Left ventricle myocardium superior (tissue), 1 donor: ENCODE measurements at places on chromosomes 1 and 21.

GRCh38 chr1:53811414-53811851, 26.7 kb downstream of the NDC1 start:
- DNase-seq, result no peak

DNA sequence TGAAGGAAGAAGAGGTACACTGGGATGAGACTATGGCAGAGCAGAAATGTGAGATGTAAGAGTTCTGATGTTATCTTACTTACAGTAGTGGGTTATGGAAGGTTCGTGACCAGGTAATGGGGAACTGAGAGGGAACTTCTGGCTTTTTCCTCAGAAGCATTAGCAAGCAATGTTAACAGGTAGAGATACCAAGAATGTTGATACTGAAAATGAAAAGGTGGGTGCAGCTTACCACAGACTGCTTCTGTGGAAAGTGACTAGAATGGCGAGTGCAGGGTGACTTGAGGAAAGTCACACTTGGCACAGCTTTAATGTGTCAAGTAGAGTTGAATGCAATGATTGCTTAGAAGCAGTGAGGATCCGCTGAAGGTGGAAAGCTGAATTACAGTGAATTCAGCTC, 70.8 kb downstream of the PLA2G4A start:
- DNase-seq, result no peak

DNA sequence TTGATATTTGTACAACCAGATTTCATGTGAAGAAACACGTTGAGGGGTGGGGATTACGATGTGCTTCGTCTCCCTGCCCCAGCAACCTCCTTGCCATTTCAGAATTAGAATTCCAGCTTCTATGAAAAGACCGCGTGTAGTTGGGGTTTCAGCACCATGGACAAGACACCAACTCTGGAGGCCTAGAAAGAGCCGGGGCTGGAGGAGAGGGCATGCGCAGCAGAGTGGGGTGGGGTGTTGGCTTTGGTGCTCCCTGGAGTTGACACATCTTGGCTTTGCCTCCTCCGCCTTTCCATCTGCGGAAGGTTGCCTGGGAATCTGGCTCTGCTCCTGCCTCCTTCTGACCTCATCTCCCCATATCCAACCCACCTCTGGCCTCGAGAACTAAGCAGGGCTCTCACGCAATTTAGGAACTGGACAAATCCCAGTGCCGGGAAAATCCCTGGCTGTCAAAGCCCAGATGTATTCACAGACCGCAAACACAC, 11.8 kb downstream of the HTR6 start:
- peak; percentile 70 for DNase-seq

- no peak for DNase-seq
Measured at GRCh38 chr1:230205719-230206198, 138.7 kb downstream of the GALNT2 start.

- no peak for DNase-seq
Measured at GRCh38 chr21:36310016-36310415, 10.0 kb upstream of the MORC3 start.

GRCh38 chr1:43783671-43784205, 76.4 kb downstream of the ST3GAL3 start:
- DNase-seq, result no peak

- DNase-seq, result no peak
Measured at GRCh38 chr1:54380290-54380882, 25.8 kb downstream of the SSBP3 start.

DNA sequence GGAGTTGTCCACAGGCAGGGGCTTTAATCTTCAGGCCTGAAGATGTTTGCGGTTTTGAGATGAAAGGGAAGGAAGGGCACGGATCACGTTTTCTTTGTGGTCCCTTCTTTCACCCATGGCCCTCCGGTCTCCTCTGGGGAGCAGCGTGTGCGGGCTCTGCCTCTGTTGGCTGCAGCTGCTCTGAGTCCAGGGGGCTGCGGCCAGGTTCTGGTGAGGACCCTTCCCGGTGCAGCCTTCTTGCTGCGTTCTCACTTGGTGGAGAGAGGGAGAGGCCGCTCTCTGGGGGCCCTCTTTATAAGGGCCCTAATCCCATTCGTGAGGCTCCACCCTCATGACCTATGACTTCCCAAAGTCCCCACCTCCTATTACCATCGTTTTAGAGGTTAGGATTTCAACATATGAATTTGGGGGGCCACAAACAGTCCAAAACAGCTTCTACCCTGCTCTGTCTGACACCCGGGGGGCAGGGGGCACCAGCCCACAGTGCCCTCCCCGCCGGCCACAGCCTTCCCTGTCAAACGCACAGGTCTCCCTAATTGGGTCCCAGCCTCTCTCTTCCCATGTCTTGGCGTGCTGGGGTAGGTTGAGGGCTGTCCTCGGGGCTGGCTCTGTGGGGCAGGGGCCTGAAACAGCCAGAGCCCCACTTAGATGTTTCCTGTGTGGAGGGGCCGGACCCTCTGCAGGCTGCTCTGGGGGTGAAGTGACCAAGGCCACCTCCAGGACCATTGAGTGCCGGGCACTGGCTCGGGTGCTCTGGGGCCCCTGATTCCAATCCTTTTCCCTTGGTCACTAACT, 100.1 kb upstream of the C1orf174 start:
- DNase-seq, result peak; percentile 1

- no peak for DNase-seq
Measured at GRCh38 chr21:41769933-41770332, 3.1 kb upstream of the RIPK4 start.

GRCh38 chr1:32758177-32758794, 55.7 kb upstream of the SYNC start:
- no peak for DNase-seq

DNA sequence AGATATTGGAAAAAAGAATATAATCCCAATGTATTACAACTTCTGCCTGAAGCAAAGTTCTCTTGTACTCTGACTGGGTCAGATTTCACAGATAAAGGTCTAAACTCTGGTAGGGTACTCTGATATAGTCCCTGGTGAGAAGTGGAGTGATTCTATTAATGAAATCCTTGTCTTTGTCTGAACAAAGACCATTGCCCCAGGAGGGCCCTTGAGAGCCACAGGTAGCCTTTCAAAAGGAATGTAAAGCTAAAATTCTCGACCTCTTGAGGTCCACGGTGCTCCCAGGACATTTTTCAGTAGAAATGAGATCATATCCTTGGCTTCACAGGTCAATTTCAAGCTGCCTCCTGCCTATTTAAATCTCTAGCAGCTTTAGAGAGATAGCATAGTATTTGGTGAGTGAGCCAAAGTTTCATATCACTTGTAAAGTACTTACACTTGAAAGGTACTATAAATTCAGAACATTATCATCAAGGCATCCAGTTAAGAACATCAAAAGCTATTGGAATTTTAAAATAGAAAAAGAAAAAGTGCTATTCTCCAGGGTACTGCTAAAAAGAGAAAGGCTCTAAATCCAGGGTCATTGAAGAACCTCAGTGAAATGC, 10.1 kb downstream of the TNNI3K start:
- no peak for DNase-seq

DNA sequence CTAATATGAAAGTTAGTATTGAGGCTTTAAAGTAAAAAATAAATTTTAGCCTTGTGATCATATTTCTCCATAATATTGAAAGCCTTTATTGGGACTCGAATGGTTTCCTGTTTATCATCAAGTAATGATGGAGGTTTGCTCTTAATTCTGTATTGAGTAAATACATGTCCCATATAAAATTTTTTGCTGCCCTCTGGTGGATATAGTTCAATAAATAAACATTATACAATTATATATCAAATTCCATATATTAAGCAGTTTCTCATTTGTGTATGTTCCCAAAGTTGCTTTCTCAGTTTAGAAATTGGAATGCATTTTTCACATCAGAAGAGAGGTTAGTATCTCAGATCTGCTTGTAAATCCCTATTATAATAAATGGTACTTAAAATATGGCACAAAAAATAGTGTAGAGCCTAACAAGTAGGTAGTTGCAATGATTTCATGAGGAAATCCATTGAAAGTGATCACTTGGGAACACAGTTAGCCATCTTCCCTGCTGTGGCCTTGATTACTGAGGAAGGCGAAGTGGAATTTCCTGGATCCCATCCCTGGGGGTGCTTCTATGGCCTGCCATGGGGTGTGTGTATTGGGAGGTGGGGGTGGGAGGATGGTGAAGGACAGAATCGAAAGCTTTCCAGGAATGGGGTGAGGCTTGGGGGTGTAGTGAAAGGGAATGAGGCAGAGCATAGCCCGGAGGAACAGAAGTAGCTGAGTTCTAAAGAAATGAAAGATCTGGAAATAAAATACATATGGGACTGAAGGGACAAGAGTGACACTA, 84.1 kb upstream of the C21orf91 start:
- DNase-seq, result no peak

- no peak for DNase-seq
Measured at GRCh38 chr1:11514366-11514765, 35.4 kb downstream of the DISP3 start.

DNA sequence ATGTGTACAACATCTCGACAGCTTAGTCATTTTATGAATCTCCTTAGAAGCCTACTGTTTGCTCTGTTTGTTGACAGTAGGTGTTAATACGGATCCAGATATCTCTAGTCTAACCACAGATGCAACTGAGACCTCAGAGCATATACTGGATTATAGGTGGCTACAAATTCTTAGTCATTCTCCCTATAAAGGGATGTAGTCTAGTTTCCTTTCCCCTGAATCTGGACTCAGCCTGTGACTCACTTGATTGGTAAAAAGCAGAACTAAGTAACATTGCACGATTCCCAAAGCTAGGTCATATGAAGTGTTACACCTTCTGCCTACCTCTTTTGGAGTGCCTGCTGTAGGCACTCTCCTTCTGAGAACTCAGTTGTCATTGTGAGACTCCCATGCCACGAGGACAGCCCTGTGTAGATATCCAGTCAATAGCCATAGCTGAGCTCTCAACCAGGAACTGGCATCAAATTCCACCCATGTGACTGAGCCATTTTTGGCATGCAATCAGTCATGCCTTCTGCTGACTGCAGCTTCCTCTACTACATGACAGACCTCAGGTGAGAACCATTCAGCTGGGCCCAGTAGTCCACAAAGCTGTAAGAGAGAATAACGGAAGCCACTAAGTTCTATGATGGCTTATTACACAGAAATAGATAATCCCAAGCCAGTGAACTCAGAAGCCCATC, 135.9 kb upstream of the CHRM3 start:
- DNase-seq, result no peak

DNA sequence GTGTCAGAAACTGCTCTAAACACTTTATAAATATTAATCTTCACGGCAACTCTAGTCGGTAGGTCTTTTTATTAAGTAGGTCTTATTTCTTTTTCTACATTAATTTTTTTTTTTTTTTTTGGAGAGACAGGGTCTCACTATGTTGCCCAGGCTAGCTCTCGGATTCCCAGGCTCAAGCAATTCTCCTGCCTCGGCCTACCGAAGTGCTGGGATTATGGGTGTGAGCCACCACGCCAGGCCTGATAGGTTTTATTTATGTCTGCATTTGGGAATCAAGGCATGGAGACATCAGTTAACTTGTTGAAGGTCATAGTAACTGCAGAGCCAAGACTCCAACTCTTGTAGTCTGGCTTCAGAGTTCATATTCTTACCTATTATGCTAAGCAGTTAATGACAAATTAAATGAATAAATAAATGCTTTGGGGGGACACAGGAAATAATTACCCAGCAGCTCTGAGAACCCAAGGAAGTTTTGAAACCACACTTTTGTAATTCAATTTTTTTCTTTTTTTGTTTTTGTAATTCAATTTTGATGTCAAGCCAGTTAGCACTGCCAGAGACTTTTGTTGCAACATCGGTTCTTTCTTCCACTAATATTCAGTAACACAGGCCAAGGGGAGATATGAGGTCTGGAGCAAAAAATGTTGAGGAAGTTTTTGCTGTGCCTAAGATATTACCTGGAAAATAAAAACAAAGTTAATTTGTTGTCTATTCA, 9.4 kb upstream of the UAP1 start:
- DNase-seq, result no peak

DNA sequence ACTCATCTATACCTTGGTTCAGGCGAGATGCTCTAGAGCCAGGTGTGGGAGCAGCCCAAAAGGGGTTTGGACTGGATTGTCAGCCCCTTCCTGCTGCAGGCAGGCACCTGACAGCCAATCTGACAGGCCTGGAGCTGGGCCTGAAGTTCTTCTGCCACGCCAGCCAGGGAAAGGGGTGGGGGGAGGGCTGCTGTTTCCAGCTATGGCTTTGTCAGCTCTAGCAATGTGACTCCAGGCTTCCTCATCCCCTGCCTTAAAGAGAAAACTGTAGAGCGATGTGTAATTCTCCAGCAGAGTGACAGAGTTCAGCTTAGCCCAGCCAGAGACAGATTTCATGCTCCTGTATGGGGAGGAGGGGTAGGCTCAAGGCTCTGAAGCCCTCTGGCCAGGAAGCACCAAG, 30.3 kb downstream of the WNT4 start:
- DNase-seq, result no peak

GRCh38 chr1:101178341-101178687, 58.5 kb upstream of the S1PR1 start:
- no peak for DNase-seq

GRCh38 chr1:230393722-230394121, 32.4 kb downstream of the PGBD5 start:
- DNase-seq, result no peak

DNA sequence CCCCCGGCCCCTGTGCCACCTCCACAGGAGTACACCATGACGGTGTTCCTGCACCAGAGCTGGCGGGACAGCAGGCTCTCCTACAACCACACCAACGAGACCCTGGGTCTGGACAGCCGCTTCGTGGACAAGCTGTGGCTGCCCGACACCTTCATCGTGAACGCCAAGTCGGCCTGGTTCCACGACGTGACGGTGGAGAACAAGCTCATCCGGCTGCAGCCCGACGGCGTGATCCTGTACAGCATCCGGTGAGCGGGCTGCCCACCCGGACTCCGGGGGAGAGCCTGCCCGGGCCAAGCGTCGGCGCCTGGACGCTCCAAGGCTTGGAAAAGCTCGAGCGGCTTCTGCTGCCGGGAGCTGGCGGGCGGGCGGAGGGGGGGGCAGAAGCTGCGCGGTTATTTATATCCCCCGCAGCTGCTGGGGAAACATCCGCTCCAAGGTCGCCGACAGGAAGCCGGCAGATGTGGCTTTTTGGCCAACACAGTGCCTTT, 6.4 kb downstream of the GABRD start:
- DNase-seq, result peak; percentile 68

GRCh38 chr1:150362721-150363425, 1.1 kb upstream of the RPRD2 start:
- DNase-seq, result no peak

- no peak for DNase-seq
Measured at GRCh38 chr21:44436111-44436611, 19.1 kb upstream of the LRRC3 start.
